ENCODE measurements at places on chromosomes 4 and X.

DNA sequence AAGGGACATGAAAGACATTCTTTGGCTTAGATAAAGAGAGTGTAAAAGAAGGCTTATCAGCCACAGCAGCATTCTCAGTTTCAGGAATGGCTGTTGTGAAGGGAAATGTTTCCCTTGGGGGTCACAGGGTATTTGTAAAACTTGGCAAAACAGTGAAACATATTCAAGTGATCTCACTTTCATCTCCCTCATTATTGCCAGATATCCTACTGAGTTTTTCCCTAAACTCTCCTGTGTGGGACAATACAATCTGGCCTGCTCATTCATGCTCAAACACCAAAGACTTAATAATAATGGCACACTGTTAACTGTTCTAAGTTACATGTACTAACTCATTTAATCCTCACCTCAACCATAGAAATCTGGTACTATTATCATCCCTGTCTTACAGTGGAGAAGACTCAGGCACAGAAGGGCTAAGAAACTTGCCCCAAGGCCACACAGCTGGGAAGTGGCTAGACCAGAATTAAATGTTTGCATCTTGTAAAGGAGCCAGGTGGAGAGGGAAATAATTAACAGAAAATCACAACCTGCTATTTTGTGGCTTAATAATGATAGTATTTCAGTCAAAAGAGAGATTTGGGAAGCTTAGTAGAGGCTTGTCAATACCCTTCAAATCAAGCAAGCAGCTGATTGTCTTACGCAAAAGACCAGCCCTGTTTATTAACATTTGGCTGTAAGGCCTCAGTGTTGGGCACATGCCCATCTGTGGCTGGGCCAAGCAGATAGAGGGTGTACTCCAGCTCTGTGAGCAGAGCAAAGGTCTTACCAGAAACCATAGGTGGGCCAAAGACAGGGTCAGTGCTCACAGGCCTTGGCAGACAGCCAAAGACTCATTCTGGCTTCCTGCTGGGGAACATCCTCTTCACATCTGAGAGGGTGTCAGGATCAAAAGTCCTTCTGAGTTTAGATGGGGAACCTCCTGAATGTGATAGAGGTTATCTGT, 17.3 kb downstream of the SMPX start:
- DNase-seq = no peak

DNA sequence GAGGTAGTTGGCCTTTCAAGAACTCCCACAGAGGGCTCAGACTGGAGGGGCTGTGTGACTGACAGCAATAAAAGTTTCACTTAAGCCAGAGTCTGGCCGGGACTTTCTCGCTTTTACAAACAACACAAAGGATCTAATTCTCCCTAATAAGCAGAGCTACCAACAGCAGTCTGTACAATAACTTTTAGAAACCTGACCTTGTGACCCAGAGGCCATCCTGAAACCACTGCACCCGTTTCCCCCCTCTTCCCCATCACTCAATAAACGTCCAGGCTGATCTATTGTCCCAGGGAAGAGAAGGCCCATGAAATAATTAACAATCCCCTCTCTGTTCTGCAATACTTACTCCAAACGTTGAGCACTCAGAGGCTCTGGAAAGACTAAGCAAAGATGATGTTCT, 442.4 kb downstream of the ZIC3 start:
- no peak for DNase-seq

- DNase-seq = no peak
Measured at GRCh38 chr4:71300964-71301363, 37.9 kb upstream of the SLC4A4 start.

DNA sequence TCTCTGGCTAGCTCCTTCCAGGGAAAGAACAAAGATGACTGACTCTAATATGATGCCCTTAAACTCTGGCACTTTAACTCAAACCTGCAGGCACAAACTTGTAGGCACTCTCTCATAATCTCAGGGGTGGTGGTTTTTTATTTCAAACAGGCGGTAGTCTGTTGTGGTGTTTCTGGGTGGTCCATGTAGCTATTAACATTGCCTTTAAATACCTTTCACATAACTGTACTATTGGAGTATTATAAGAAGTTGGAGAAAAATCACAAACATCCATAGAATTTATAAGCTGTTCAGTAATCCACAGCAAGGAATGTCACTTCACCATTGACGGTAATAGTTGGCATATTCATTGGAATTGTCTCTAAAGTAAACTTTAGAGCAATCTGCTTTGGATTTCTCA, 204.2 kb upstream of the PDE5A start:
- DNase-seq = no peak

DNA sequence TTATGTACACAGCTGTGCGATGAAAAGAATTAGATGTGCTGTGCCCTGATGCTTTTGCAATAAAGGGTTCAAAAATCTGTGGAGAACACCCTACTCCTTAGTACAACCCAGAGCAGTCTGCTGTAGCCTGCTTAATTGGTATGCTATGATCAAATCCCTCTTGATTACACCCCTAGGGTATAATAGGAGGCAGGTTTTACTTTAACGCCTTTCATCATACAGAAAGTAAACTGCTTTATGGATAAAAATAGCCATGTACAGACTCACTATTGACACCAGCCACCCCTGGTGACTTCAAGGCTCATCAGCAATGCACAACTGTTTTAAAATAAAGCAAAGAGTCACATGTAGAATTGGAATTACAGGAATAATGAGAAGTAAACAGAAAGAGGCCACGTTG, 315.3 kb downstream of the DMD start:
- no peak for DNase-seq

GRCh38 chrX:40310016-40310415, 212.3 kb upstream of the BCOR start:
- DNase-seq = no peak

- DNase-seq = no peak
Measured at GRCh38 chrX:338281-338835, 19.8 kb upstream of the GTPBP6 start.

DNA sequence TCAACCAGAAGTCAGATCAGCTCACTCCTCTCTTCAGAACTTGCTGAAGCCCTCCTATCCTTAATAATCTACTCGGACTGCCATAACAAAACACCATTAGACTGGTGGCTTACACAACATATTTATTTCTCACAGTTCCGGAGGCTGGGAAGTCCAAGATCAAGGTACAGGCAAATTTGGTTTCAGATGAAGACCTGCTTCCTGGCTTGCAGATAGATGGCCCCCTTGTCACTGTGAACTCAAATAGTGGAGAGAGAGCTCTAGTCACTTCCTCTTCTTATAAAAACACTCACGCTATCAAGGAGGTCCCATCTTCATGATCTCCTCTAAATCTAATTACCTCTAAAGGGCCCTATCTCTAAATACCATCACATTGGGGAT, 125.1 kb downstream of the CAMK2D start:
- DNase-seq = no peak

DNA sequence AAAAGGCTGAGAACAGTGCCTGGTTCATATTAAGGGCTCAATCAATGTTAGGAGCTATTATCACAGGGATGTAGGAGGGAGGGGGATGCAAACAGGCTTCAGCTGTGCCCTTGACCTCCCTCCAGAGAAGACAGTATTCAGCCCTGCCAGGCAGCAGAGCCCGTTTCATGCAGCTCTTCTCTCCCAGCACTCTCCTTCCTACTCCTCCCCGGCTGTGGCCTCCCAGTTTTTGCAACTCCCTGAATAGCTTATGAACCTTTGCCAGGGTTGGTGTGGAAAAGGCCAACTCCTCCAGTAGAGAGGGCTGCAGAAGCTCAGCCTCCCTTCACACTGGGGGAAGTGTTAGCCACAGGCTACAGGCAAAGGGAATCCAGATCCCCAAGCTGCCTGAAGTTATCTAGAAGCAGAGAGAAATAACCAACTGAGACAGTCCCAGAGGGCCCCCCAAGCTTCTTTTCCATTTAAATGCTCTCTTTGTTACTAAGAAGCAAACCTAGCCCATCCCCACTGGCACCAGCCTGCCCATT, 31.7 kb upstream of the APLN start:
- DNase-seq = no peak

GRCh38 chr4:181820553-181820952, 422.6 kb upstream of the TENM3 start:
- DNase-seq = no peak

DNA sequence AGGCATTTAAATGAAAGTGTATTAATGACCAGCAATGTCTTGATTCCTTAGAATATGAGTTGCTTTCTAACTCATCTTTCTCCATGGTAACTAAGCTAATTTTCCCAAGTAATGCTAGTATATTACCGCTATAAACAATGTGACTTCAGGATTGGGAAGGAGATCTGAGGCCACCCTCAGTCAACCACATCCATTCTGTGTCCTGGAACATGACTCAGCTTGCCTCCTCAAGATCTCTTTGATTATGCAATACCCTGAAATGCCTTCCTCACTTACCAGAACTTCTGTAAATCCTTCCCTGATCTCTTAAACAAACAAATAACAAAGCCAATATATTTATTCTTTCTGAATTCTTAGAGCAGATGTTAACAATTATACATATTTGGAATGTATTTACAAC, 1495.5 kb downstream of the PCDH18 start:
- no peak for DNase-seq

DNA sequence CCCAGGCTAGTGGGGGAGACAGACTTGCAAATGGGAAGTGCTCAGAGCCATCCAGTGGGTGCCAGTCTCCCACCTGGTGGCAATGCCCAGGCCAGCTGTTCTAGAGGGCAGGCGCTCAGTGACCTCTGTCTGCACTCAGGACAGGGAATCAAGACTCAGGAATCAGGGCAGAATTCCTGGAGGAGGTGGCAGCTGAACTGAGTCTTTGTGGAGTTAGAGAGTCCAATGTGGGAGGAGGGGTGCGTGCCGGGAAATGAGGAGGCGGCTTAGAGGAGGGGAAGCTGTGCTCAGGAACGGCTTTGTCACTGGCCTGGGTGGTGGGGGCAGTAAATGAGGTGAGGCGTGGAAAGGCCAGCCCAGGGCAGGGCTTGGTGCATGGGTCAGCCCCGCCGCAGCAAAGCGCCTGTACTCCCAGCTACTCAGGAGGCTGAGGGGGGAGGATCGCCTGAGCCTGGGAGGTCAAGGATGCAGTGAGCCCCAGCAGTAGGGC, 31.3 kb upstream of the SORCS2 start:
- DNase-seq = no peak

GRCh38 chrX:1147611-1148515, 64.6 kb downstream of the CRLF2 start:
- no peak for DNase-seq

GRCh38 chrX:32118832-32119231, 1047.0 kb upstream of the FTHL17 start:
- no peak for DNase-seq

- DNase-seq = no peak
Measured at GRCh38 chr4:15420642-15421041, 7.2 kb upstream of the C1QTNF7 start.

- no peak for DNase-seq
Measured at GRCh38 chr4:15502384-15502783, 32.7 kb downstream of the CC2D2A start.

DNA sequence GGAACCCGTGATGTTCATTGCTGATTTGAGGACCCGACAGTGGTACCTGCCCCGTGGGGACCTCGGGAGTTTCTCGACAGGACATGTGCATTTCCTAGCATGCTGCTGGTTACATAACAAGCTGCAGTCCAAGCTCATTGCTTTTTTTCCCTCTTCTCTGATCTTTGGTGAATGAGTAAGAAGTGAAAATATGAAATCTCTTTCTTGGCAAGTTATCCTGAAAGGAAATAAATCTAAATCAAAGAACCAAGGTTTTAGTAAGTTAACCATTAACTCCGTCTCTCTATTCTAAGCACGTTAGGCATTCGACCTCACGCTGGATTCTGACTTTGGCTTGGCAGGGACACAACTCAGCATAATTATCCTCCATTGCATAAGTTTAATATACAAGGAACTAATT, 86.6 kb downstream of the STK32B start:
- no peak for DNase-seq

DNA sequence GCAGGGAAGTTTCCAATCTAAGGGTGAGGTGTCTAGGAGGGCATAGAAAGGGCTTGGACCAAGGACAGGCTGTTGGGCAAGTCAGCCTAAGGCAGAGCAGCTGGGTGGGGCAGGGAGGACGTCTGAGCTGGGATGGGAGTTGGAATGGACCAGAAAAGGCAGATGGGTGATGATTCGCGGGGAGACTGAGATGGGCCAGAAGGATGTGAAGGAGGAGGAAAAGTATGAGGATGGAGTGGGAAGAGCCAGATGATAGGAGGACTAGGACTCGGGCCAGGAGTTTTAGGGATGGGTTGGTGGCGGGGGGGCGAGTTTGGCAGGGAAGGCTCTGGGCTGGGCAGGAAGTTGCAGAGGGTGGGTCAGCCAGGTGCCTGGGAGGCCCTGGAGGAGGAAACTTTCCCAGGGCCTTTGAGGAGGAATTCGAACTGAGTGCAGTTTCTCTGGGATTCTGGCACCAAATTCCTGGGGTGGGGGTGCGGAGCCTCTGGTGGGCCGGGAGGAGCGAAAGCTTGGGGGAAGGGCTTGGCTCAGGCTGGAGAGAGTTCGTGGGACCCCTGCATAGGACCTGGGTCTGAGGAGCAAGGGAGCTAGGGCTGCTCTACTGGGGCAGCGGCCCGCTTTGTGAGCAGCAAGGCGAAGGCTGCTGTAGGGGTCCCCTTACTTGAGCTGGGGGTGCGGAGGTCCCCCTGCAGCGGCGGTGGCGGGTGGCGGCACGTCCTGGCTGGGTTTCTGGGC, 8.7 kb upstream of the TIMP1 start:
- no peak for DNase-seq

- no peak for DNase-seq
Measured at GRCh38 chr4:61210186-61210939, 10.2 kb downstream of the ADGRL3 start.

DNA sequence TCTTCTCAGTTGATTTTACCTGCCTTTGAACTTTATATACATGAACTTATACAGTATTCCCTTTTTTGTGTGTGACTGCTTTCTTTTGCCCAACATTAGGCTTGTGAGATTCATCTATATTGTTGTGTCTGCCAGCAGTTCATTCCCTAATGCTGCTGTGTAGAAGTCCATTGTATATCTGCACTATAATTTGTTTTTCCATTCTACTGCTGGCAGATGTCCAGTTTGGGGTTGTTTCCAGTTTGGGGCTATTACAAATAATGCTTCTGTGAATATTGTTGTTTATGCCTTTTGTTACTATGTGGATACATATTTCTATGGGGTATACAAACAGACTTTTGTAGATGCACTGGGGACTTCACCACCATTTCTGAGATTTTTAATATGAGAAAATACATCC, 268.4 kb downstream of the DCTD start:
- no peak for DNase-seq

DNA sequence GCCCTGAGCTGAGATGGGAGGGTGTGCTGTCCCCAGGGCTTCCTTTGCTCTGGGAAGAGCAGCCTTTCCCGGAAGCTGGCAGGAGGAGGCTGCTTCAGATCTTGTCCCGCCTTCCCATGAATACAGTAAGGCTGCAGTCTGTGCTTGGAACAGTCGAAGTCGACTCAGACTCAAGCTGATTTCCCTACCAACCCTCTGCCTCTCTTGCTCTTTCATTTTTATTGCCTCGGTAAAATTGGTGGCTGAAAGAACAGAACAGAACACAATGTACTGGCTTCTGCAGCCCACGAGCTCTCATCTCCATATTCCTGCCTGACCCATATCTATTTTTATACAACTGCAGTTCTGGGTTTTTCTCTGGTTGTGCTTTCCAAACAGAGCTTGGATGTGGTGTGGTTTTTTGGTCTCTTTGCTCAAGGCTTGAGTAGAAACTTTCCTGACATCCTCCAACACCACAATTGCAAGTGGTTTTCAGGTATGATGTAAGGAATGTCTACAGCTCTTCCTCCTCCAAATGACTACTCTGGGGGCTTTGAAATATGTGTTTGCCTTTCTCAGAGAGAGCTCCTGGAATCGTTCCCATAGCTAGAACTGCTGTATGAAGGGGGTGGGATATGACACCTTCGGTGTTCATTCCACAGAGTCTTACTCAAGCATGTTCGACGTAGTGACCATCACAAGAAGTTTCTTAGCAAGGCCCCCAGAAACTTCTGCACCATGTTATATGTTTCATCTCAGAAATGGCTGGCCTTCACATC, 61.3 kb downstream of the ENPP6 start:
- no peak for DNase-seq

Data from activated T-helper 2 cell treated with anti-CD3 and anti-CD28 coated beads, Interferon-gamma antibody, Interleukin-2, Interleukin-4, amounts not matched to agents 10 μg/mL and 5 μg/mL and 100 μg/mL, durations not matched to agents 14 hours and 24 hours and 36 hours (primary cell).